ENCODE measurements at places on chromosomes 1 and 21.

DNA sequence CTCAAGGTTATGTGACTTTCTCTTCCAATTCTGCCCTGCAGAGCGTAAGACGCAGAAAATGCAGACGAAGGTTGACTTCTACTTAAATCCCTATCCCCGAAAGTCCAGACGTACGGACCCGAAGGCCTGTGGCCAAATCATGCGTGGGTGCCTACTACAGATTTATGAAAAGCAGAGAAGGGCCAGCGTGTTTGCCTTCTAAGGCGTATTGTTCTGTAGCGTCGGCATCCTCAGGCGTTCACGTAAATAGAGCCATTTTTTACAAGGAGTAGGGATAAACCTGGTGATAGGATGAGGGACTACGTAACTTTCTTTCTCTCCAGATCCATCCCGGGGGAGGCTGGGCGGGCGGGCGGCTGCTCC lies 222 bp upstream of the GIPC2 start:
- DNase-seq: no peak

GRCh38 chr1:10586125-10586524 lies 111.4 kb downstream of the PEX14 start:
- DNase-seq: no peak

DNA sequence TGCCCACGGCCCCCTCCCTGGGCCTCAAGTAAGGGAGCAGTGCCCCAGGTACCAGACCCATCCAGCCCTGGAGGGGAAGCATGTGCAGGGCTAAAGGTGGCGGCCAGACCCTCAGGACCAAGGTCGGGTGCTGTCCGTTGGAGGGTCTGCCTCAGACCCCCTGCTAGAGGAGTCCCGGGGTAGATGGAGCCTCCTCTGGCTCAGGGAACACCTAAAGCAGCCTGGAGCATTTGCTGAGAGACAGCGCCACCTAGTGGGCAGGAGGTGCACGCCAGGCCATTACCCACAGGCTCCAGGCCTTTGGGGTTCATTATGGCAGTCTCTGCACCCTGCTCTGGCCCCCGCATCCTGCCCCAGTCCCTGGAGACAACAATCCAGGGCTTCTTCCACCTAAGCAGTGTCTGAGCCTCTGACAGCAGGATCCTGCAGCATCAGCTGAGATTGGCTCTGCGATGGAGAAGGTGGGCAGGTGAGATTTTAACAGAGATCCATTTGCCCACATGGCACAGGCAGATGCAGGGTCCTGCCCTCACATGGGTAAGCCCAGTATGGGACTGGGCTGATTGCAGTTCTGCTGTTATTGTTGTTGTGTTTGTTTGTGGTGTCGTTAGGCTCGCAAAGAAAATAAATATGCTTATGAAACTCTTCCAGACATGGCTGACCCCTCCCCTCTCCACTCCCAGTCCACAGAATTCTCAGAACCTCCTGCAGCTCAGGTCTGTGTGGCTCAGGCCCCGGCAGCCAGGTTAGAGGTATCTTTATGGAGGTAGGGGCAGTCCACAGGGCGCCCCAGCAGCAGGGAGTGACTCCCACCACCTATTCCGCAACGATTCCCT lies 42.4 kb downstream of the CTNNBIP1 start:
- DNase-seq: peak; percentile 77

- no peak for DNase-seq
Measured at GRCh38 chr1:41367288-41367642, 6.0 kb downstream of the FOXO6 start.
